ENCODE measurements at places on chromosomes 16 and 17. TPM values are rescaled to one million over a fixed set of nuclear protein-coding genes. Genes with fewer than 3 reads are reported as not detected.

PRKCB gene
- total RNA-seq, result 64.4 TPM

DNA sequence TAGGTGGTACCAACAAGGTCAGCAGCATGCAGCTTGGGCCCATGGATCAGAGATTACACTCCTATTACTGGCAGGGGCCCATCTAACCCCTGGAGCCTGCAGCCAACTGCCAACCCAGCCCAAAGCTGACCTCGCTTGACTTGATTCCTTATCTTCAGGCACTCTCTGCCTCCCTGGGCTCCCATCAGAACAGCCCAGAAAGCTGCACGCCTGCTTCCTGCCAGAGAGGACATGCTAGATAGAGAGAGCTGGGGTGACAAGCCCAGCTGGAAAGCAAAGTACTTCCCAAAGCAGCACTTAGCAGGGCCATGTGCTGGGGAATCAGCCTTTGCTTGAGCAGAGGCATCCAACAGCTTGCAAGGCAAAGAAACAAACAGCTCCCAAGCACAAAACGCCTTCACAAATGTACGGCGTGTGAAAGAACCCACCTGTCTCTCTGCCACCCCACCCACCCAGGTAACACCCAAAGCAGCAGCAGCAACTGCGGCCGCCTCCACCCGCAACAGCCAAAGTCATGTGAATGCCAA is 74.2 kb upstream of the NLK start:
- no peak for DNase-seq

GRCh38 chr16:50653633-50654519 is 27.2 kb downstream of the SNX20 start:
- DNase-seq, result no peak

GRCh38 chr16:68049449-68049848 is 26.4 kb downstream of the DUS2 start:
- DNase-seq, result no peak

- no peak for DNase-seq
Measured at GRCh38 chr17:7824021-7824924, 9.7 kb upstream of the KDM6B start.

DNA sequence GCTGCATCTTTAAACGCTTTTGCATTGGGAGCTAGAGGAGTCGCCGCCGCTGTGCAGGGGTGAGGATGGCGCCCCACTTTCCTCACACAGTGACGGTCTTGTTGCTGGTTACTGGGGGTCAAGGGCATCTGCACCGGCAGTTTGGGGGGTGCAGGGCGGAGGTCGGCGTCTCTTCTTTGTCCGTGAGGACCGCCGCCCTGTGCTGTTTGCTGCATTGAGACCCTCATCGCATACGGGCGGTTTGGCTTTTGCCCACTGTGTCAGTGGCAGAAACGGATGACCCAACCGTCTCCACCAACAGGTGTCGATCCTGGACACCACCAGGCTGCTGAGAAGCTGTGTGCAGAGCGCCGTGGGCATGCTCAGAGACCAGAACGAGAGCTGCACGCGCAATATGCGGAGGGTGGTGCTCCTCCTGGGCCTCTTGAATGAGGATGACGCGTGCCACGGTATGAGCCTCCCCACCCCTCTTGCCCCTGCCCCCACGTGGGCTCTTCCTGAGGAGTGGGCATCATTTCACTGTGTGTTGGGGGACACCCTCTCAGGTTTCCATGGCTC is 61.2 kb upstream of the ENDOV start:
- no peak for DNase-seq

- DNase-seq, result no peak
Measured at GRCh38 chr17:3539881-3540540, 17.6 kb downstream of the TRPV3 start.

DNA sequence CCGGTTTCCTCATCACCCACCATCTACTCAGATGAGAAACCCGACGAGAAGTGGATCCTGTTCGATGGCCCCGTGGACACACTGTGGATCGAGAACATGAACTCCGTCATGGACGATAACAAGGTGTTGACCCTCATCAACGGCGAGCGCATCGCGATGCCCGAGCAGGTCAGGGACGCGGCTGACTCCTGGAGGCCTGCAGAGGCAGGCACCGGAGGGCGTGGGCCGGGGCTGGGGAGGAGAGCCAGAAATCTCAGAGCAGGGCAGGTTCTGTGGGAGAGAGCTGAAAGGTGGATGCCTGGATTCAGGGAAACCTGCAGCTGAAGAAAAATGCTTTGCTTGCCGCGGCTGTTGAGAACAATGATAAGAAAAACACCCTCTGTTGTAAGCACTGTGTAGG is 47.2 kb upstream of the KDM6B start:
- no peak for DNase-seq

GRCh38 chr16:86868786-86869185 is 290.4 kb downstream of the FOXL1 start:
- DNase-seq, result no peak

DNA sequence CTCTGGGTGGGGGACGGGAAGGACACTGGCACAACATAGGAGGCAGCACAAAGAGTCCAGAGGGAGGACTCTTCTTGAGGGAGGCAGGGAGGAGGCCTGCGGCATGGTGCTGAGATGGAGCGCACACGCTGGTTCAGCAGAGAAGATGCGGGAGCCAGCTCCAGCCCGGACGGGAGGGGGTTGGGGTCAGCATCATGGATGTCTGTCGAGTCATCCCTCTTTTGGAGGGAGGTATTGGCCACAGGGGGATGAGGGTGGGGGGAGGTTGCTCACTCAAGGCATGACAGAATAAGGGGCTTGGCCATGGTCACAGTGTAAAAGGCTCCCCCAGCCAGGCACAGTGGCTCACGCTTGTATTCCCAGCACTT is 19.3 kb downstream of the DCAKD start:
- DNase-seq, result no peak

DNA sequence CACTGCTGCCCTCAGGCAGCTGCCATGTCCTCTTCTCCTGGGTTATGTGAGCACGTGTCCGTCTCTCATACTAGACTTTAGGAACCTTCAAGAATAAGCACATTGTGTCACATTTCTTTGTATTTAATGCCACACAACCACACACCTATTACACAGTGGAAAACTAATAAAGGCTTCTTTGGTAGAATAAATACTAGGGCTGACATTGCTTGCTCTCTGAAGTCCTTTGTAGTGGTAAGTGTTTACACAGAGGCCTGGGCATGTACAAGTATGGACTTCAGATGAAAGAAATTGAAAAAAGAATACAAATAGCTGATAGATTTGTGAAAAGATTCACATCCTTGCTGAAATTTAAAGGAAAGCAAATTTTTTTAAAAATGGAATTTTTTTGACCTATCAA is 188.1 kb upstream of the CCL2 start:
- DNase-seq, result no peak

- no peak for DNase-seq
Measured at GRCh38 chr17:58324409-58325288, 3.9 kb downstream of the TSPOAP1 start.

- peak; percentile 52 for DNase-seq
Measured at GRCh38 chr16:57126411-57126810, 34.0 kb downstream of the CPNE2 start.
